ENCODE measurements at places on chromosomes 1 and 21. TPM values are rescaled to one million over a fixed set of nuclear protein-coding genes. Genes with fewer than 3 reads are reported as not detected.

DNA sequence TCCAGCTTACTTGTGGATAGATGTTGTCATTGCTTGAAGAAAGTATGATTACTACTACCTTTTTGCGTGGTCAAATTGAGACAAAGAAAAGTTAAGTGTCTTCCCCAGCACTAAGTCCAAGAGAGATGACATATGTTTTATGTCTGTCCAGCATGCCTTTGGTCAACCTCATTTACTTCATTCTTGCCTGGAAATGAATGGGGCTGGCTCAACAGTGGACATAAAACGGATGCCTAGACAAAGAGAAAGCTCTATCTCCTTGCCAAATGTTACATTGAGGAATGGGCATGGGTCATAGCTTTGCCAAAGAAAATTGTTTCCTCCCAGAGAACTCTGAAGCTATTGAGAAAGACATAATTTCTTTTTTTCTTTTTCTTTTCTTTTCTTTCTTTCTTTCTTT lies 82.4 kb upstream of the PLPPR4 start:
- no peak for DNase-seq

RIMKLA gene
- polyA plus RNA-seq, result 0.74 TPM

- no peak for DNase-seq
Observed at GRCh38 chr1:180156201-180156600, 1.5 kb downstream of the QSOX1 start.

MATN1 gene
- 0.73 TPM for polyA plus RNA-seq
